ENCODE measurements at places on chromosomes 13 and 19.

GRCh38 chr19:34888091-34888490 is 38.6 kb upstream of the ZNF30 start:
- DNase-seq = no peak

- no peak for DNase-seq
Observed at GRCh38 chr19:34480491-34480890, 1.1 kb upstream of the WTIP start.

DNA sequence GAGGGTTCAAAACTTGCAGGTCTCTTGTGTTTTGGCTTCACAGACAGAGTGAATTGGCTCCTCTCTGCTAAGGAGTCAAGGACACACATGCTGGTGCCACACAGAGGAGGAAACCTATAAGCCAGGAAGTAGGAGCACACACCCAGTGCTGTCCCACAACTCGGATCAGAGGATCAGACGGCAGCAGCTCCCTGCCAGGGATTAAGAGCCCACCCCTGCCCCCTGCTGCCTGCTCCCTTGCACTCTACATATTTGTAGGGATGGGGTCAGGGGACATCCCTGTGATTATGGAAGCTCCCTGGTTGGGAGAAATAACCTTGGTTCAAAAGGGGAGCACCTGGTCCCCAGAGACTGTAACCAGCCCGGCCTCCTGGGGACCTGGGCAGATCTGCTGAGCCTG is 77.5 kb upstream of the CLDN10 start:
- no peak for DNase-seq

GRCh38 chr13:109224033-109224432 is 562.4 kb downstream of the IRS2 start:
- no peak for DNase-seq

- no peak for DNase-seq
Observed at GRCh38 chr13:32752997-32753606, 166.8 kb downstream of the PDS5B start.

GRCh38 chr13:36815062-36815461 is 4.0 kb upstream of the RFXAP start:
- no peak for DNase-seq

GRCh38 chr19:48970139-48970766 is 5.1 kb downstream of the FTL start:
- DNase-seq = no peak

GRCh38 chr13:22736084-22736767 is 444.6 kb upstream of the SGCG start:
- DNase-seq = no peak

GRCh38 chr13:101512650-101513049 is 60.2 kb downstream of the ITGBL1 start:
- peak; percentile 12 for DNase-seq

DNA sequence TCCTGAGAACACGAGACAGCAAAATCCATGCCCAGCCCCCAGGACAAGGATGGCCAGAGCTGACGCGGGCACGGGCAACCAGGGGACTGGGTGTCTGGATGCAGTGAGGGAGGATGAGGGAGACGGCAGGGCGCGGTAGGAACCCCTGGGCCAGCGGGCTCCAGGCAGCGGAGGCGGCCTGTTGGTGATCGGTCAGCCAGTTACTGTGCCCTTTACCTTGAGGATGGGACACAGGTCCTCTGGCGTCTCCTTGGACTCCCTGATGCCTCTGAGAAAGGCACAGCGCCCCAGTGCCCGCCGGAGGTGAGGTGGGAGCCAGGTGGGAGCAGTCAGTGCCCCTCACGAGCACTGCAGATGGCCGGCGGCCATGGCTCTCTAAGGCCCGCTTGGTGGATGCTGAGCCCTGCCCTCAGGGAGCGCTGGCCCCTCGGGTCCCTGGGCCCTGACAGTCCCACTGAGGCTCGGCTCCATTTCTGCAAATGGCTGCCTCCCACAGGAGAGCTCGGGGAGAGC is 31.2 kb downstream of the C13orf46 start:
- no peak for DNase-seq

GRCh38 chr19:1132552-1133383 is 29.0 kb downstream of the GPX4 start:
- no peak for DNase-seq

DNA sequence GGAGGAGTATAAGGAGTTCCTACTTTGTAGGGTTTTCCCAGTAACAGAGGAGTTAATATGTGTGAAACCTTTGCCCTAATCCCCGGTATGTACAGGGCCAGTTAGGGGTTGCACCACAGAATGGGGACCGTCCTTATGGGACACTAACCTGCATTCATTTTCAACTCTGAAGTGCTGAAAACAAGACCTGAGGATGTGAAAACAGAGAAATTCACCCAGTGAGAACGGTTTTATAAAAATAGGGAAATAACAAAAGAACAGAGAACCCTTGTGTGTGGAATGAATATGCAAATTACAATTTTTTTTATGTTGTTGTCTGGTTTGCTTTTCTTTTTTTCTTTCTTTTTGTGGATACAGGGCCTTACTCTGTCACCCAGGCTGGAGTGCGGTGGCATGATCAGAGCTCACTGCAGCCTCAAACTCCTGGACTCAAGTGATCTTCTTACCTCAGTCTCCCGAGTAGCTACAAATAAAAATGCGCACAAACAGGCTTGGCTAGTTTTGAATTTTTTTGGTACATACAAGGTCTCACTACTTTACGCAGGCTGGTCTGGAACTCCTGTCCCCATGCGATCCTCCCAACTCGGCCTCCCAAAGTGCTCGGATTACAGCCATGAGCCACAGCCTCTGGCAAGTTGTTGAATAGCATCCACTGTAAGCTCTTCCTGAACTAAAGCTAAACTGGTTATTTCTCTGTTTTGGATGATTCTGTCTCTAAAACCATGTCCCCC is 10.6 kb downstream of the CLC start:
- DNase-seq = no peak

- no peak for DNase-seq
Observed at GRCh38 chr19:609004-609346, 19.3 kb downstream of the HCN2 start.

GRCh38 chr19:13952931-13953531 is 722 bp downstream of the DCAF15 start:
- DNase-seq = peak; percentile 17

DNA sequence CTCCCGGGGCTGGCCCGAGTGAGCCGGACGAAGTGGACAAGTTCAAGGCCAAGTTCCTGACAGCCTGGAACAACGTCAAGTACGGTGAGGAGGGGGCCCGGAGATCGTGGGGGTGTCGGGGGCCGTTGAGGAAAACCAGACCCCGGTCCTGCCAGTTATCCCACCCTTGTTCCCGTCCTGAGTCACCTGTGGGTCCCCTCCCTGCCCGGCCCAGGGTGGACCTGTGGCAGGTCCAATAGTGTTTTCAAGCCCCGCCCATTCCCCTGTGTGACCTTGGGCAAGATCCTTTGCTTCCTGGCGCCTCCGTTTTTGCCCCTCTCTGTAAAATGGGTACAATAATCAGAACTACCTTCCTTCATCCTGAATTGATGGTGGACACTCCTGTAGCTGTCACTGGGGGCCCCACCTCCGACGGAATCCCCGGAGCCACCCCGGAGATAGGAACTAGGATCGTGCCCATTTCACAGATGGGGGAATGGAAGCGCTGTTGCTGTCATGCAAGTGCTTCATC is 593 bp downstream of the ATG4D start:
- no peak for DNase-seq

- DNase-seq = no peak
Observed at GRCh38 chr19:54439174-54439851, 9.7 kb upstream of the LENG8 start.

DNA sequence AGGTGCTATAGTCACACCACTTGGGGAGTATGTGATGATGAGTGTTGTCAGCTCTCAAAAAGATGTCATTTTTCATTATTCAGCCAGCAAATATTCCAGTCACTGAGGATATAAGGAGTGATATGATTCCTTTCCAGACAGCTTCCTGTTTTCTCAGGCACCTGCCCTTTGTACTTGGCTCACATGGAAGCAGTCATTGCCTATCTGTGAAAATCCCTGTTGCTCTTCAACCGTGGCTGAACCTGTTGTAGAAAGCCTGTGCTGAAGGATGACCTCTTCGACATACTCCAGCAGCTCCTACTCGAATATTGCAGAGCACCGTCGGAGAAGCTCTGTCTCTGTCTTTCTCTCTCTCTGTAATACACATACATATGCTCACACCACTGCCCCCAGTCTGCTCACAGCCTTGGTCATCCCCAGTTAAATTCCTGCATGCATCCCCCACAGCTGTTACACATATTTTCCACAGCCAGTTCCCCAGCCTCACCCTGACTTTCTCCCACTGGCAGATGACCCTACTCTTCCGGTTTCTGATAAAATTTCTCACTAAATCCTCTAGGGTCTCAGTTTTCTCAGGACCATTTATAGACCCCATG is 204.2 kb upstream of the ARGLU1 start:
- no peak for DNase-seq

- no peak for DNase-seq
Observed at GRCh38 chr13:106090001-106090400, 445.5 kb downstream of the EFNB2 start.

- DNase-seq = no peak
Observed at GRCh38 chr13:31096654-31097302, 64.9 kb downstream of the HSPH1 start.

DNA sequence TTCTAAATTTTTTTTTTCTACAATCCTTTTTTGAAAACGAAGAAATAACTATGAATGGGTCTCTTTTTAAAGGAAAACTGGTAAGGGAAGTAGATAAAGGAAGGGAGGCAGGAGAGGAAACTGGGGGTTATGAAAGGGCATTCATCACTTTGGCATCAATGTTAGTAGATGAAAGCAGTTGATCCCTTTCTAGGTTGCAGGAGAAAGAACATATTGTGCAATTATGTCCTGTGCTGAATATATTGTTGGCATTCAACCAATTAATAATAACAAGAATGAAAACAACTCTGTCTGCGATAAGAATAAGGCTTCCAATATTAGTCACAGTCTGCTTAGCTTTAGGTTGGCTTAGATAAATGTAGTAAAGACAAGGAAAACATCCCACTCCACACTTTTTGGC is 796.8 kb upstream of the KLHL1 start:
- DNase-seq = no peak

DNA sequence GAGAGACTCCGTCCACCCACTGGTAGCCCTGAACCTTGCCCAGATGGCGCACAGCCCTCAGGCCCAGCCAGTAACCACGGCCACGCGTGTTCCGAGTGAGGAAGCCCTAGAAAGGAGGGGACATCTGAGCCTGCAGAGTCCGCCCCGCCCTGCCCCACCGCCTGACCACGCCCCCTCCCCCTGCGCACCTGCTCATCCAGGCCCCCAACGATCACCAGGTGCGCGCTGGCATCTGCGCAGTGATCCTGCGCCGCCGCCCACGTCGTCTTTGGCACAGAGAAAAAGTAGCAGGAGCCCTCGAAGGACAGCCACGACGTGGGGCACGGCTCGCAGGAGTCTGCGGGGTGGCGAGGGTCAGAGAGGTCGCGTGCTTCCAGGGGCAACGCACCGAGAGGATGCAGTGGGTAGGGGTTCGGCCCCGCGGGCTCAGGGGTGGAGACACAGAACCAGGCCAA is 2.1 kb downstream of the CLEC4G start:
- DNase-seq = no peak

DNA sequence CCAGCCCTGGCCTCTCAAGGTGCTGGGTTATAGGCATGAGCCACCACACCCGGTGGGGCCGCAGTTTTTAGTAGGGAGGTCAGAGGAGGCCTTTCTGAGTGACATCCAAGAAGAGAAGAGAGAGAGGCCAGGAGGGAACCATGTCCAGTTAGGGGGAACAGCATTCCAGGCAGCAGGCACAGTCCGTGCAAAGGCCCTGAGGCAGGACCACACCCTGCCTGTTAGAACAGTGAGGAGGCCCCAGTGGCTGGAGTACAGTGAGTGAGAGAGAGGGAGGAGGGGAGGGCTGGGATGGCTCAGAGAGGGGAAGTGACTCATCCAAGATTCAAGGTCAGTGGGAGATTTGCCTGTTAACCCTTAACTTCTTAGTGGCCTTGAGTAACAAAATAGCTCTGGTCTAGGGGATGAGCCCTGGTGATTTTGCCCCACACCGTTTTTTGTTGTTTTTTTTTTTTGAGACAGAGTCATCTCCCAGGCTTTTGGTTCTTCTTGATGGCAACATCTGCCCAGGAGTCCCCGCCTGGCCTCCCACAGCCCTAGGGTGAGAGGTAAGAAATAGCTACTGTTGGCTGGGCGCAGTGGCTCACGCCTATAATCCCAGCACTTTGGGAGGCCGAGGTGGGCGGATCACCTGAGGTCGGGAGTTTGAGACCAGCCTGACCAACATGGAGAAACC is 2.7 kb upstream of the PLIN3 start:
- peak; percentile 85 for DNase-seq

DNA sequence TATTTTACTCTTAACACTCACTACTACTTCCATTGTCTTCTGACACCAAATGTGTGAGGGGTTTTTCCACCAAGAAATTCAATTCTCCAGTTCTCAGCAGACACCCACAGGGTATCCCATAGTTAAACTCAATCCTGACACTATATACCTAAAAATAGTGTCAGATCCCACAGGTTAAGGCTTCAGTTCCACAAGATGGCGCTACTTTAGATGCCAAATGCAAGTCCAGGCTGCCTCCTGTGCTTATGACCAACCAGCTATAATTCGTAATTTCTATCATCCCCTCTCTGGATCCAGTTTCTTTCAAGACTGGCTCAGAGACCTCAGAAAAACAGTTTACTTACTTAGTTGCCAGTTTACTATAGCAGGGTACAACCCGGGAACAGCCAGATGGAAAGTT is 1146.2 kb upstream of the SPRY2 start:
- no peak for DNase-seq

- DNase-seq = no peak
Observed at GRCh38 chr19:329876-330275, 14.7 kb downstream of the MIER2 start.

DNA sequence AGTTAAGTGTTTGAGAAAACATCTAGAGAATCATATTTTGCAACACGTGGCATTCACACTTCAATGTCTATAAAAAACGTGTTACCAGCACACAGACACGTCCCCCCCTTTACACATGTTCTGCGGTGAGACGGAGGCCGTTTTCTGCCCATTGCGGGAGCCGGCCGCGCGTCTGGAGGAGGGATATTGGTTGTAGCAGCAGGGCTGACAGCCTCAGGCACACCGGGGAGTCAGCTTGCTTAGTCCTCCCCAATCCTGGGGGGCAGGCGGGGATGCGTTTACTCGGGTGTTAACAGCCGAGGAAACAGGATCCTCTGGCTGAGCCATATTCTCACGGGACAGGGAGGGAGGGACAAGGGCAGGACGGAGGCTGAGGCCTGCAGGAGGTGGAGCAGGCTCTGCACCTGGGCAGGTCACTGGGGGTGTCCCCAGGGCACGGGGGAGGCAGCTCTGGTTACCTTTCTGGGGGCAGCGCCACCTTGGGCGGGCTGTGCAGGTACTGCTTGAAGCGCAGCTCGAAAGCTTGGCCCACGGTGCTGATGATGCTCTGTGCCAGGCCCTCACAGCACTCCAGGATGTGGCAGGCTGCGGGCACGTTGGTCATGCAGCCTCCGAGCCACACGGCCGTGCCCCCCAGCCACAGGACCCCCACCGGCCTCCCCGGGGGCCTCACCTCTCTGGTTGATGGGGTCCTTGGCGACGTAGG is 25.0 kb downstream of the SHC2 start:
- DNase-seq = no peak

DNA sequence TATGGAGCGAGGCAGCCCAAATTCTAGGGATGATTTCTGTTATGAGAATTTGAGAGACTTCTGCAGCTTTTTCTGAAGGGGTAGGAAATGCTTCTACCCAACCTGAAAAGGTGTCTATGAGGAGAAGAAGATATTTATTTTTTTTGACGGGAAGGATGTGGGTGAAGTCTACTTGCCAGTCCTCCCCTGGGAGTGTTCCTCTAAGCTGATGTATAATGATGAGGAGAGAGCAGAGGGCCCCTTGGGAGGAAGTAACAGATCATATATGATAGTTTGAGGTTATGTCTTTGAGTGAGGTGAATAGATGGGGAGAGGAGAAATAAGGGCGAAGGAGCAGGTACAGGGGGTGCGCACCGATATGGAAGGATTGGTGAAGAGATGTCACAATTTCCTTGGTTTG is 910.6 kb upstream of the SLITRK5 start:
- DNase-seq = no peak

All from kidney glomerular epithelial cell (primary cell).